T-cell (primary cell): ENCODE measurements at places on chromosomes 5 and 9.

DNA sequence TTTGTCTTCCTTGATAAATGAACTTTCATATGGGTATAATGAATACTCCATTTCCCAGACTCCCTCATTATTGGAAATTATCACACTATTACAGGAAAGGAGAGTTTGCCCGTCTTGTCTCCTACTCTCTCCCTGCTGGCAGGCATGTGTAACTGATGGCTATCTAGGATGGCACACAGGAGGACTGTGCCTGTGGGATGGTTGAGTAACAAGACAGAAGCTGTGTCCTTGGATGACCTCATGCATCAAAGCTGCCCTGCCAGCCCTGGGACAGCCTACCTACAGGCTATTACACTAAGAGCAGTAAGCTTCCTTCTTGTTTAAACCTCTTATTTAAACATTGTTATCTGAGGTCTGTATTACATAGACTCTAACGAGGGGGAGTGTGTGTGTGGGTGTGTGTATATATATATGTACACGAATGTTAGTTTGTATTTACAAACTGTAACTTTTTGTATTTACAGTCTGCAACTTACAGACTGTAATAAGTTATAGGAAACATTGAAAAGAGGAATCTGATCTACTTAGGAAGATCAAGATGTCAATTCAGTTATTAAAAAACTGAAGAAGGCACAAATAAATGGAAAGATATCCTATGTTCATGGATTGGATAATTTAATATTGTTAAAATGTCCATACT, 247.6 kb upstream of the ACO1 start:
- no peak overlapping the region for H3K27ac ChIP-seq
- no peaks in the 10 kb centered on the region for H3K36me3 ChIP-seq
- DNase-seq: no peak
- no peaks in the 10 kb centered on the region for H3K4me1 ChIP-seq

DNA sequence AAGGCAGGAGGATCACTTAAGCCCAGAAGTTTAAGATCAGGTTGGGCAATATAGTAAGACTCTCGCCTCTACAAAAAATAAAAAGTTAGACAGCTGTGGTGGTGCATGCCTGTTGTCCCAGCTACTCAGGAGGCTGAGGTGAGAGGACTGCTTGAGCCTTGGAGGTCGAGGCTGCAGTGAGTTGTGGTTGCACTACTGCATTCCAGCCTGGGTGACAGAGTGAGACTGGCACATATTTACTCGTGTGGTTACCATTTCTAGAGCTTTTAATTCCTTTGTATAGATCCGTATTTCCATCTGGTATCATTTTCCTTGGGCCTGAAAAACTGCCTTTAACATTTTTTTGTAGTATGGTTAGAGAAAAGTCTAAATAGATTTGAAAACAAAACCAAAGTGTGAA, 7.8 kb downstream of the IL6ST start:
- no peak overlapping the region for H3K27ac ChIP-seq
- H3K4me1 ChIP-seq: peaks cover 21% of the 10 kb centered on the region
- H3K36me3 ChIP-seq: no peaks in the 10 kb centered on the region
- no peaks in the 10 kb centered on the region for H3K27me3 ChIP-seq
- no peak for DNase-seq

DNA sequence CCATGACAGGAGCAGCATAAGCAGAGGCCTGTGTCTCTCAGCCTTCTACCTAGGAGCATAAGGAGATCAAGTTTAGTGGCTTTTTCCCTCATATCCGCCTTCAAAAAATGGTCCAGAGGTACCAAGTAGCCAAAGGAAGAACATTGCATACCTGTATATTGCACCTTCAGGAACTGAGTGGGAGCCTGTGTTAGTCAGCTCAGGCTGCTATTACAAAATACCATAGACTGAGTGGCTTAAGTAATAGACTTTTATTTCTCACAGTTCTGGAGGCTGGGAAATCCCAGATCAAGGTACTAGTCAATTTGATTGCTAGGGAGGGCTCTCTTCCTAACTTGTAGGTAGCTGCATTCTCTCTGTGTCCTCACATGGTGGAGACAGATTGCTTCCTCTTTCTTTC, 597.4 kb upstream of the PTGER4 start:
- no peak for DNase-seq
- H3K36me3 ChIP-seq: no peaks in the 10 kb centered on the region
- no peaks in the 10 kb centered on the region for H3K27me3 ChIP-seq

GRCh38 chr5:14359069-14360043, 216.2 kb downstream of the TRIO start:
- peaks cover 2% of the 10 kb centered on the region for H3K4me1 ChIP-seq
- no peak overlapping the region for H3K4me3 ChIP-seq
- DNase-seq: no peak
- no peak overlapping the region for H3K27ac ChIP-seq

GRCh38 chr5:39623291-39623865, 198.6 kb upstream of the DAB2 start:
- no peaks in the 10 kb centered on the region for H3K36me3 ChIP-seq
- DNase-seq: no peak
- H3K4me3 ChIP-seq: no peak overlapping the region
- H3K4me1 ChIP-seq: no peaks in the 10 kb centered on the region
- H3K27ac ChIP-seq: no peak overlapping the region

DNA sequence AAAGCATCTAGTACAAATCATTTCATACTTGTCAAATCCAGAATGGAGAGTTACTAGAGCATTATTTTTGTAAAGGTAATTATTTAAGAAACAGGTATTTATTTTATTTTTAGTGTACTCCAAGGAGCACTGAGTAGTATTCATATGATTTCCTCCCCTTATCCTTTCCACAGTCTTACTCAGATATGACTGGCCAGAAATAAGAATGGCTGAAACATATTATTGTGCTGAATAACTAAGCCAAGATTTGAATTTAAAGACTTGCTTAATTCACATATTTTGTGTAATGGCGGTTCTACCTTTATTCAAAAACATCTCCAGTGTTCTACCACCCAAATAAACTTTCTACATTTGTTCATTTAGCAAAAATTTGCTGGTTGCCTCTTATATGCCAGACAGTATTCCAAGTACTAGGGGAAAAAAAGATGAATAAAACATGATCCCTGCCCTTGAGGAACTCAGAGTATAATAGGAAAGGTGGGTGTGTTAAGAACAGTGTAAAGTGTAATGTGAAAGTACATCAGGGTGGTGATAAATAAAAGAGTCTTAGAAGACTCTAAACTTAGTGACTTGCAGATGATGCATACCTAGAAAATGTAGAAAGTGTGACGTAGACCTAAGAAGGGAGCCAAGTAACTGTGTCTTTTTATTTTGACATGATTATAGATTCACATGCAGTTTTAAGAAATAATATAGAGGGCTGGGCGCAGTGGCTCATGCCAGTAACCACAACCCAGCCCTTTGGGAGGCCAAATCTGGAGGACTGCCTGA, 110.4 kb upstream of the GRHPR start:
- H3K4me3 ChIP-seq: no peak overlapping the region
- no peak overlapping the region for H3K27ac ChIP-seq
- no peaks in the 10 kb centered on the region for H3K27me3 ChIP-seq
- no peak for DNase-seq
- peaks cover 5% of the 10 kb centered on the region for H3K36me3 ChIP-seq

GRCh38 chr5:104265531-104266140, 703.0 kb upstream of the NUDT12 start:
- no peak overlapping the region for H3K4me3 ChIP-seq
- H3K27me3 ChIP-seq: no peaks in the 10 kb centered on the region
- DNase-seq: no peak
- H3K36me3 ChIP-seq: no peaks in the 10 kb centered on the region
- H3K27ac ChIP-seq: no peak overlapping the region
